ENCODE measurements at places on chromosomes 3 and 15.

DNA sequence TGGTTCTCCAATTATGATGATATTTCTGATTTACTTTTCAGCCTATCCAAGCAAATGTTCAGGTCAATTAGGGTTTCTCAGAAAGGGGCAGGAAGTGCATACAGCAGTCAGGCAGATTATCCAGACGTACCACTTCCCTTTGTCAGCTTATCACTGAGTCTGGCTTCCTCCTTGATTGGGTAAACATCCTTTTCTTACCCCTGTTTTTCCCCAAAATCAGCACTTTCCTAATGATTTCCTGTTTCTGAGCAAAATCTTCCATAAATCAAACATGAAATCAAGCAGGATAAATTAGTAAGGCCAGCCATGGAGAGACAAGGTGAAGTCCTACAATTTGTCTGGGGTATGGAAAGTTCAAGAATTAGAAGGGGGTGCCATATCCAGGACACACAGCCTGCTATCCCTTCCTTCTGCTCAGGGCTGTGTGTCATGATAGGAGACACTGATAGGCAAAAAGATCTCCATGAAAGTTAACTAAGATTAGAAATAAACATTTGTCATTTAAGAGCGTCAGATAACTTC, 29.0 kb downstream of the ADIPOQ start:
- DNase-seq, result no peak

DNA sequence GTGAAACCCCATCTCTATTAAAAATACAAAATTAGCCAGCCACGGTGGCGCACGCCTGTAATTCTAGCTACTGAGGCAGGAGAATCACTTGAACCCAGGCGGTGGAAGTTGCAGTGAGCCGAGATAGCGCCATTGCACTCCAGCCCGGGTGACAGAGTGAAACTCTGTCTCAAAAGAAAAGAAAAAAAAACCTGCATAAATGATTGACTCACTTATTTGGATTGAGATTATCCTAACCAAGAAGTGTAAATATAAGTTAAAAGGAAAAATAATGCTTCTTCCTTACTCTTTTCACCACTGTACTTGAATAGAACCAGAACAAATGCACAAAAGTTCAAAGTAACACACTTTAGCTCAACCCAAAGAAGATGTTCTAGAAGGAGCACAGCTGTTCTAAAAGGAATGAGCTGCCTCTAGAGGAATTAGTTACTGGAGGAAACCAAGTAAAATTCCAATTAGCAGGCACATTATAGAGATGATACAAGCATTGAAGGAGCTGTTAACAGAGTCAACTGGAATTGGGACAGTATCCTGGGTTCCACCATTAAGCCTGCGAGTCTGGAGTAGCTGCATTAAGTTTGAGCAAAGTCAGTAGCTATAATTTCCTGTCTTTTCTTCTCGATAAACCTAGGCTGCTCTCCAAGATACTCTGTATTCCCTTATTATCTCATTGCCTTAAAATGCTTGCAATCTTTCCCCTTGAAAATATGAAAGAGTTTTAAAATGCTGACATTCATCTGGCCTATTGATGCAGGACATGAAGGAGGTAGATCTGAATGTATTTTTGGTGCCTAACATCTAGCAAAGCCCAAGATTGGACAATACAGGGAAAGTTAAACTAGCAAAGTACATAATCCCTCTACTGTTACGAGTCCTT, 9.5 kb downstream of the MTHFS start:
- DNase-seq, result no peak

GRCh38 chr3:183435661-183436060, 7.2 kb upstream of the MCF2L2 start:
- DNase-seq, result peak; percentile 33

DNA sequence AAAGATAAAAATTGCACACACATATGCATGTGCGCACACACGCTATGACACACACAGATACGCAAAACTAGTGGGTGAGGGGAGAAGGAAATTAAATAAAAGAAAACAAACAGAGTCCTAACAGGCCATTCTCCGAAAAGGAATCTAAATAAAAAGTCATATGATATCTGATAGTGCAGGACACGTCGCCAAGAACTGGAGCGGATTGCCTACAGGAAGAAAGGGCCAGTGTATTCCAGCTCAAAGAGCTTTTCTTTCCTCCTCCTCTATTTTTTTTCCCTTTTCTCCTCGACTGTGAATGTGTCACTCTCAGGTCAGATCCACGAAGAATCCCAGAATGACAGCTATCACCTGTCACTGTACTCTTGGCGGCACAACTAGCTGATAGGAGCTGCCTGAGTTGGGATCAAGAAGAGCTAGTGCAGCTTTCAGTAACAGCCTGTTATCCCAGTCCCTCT, 157.8 kb downstream of the TIGIT start:
- no peak for DNase-seq

GRCh38 chr3:18103591-18103990, 321.5 kb downstream of the SATB1 start:
- no peak for DNase-seq

GRCh38 chr3:131704098-131704497, 201.3 kb upstream of the MRPL3 start:
- no peak for DNase-seq

DNA sequence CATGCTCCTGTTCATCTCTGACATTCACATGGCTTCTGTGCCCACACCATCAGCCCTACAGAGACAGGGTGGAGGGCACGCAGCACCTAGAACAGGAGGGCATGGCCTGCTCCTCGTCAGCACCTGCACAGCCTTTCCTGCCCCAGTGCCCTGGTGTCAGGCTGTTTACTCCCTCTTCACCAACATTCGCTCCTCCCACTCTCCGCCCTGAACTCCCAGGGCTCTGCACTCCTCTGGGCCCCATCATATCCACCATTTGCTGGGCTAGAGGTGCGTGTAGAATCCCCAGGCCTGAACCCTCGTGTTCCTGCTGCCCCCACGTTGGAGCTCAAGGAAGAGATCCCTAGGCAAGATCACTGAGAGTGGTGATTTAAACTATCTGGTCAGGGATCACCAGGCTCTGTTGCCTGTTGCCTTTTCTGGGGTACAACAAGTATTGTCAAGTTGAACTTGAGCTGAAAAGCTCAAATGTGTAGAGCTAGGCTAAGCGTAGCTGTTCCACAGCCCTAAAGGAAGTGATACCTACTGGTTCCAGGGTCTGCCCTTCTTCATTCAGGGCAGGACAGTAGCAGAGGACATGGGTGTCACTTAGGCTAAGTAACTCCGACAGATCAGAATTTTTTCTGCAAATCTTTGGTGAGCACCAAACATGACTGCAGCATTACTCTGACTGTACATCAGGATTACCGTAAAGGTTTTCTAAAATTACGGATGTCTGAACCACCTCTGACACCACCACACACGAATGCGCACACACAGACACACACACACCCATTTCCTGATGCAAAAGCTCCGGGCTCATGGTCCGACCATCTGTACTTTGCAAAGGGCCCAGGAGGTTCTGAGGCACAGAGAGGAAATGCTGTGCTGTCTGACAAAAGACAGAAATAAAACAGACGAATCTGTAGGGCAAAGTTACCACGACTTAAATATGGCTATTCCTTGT, 43.7 kb upstream of the GNB5 start:
- DNase-seq, result peak; percentile 10

DNA sequence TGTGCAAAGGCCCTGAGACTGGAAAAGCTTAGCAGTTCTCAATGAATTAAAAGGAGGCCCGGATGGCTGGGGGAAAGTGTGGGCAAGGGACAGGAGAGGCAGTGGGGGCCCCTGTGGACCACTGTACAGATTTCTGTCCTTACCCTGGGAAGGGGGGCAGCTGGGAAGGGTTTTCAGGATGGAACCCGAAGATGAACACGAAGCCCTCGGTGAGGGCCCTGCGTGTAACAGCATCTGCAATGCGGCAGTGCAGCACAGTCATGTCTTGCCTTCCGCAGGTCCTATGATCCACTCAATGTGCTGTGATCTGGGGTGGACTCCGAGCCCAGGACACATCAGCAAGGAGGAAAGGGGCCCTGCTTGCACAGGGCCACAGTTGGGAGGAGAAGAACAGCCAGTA, 7.9 kb upstream of the ATP2B2 start:
- no peak for DNase-seq

DNA sequence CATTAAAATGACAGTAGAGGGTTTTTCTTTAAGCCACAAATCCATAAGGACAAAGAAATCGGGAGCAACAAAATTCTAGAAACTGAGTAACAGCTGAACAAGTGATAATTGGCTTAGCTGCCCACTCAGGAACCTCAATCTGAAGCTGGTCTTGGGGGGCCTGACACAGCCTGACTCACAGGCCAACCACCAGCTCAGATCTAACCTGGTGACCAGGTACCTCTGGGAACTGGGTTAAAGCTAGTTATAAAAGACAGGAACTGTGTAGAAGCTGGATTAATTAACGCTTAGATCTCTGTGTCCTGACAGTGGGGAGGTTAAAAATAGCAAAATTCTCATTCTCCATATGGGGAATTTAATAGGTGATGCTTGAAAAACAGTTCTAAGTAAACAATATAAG, 161.9 kb downstream of the PLCL2 start:
- no peak for DNase-seq

DNA sequence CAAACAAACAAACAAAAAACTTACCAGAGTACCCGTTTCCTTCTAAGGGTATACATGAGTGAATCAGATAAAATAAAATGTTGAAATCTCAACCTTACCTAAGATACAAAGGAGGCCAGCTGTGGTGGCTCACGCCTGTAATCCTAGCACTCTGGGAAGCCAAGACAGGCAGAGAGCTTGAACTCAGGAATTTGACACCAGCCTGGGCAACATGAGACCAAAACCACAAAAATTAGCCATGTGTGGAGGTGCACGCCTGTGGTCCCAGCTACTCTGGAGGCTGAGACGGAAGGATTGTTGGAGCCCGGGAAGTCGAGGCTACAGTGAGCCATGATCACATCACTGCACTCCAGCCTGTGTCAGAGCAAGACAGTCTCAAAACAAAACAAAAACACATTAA, 11.0 kb upstream of the FAM219B start:
- DNase-seq, result no peak

DNA sequence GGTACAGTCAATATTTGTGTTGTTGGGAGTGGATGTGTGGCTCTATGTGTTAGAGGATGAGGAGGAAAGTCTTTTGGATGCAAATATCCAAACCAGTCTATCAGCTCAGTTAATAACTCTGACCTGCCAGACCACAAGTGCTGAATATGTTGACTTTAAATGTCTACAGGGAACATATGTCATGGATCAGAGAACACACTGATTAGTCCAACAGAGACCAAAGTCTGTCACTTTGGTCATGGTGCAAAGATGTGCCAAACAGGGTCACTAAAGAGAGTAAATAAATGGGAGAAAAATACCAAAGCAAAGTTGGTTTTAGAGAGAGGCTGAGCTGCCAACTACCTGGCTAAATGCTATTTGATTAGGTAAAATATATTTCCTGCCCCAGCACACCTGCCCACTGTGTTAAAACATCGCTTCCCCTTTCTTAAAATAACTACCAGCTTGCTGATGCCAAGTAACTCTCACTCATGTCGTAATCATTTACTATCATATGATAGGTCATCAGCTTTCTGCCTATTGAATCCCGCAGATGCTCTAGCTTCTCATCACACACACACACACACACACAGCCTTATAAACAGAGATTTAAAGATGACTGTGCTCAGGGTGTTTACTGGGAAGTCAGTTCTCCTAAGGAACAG, 173.3 kb downstream of the PDZRN3 start:
- DNase-seq, result no peak

DNA sequence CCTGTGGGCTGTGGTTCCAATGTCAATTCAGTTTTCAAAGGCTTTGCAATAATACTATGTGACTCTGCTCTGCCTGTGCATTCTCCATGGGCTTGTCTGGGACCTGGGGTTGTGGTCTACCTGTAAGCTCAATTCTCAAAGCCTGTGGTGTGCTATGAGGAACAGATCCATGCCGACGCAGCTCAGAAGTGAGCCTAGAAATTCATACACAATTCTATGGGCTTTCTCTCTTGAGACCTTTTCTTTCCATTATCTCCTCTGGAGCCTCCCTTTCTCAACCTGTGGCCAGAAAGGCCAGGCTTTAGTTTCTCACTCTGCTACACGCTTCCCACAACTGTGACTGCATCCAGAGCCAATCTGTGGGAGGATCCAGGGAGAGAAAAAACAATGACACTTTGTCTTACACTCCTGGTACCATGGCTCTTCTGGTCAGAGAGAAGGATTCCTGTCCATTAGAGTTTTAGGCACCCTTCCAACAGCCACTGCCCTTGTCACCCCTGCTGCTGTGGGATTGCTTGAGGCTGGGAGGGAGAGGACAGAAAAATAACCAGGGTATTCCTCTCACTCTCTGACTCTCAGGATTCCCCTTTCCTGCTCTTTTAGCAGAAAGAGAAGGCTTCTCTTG, 34.1 kb upstream of the KLF13 start:
- no peak for DNase-seq

- DNase-seq, result no peak
Observed at GRCh38 chr15:27757052-27757451, 342.1 kb downstream of the OCA2 start.

- no peak for DNase-seq
Observed at GRCh38 chr15:57634290-57634689, 42.6 kb downstream of the MYZAP start.

DNA sequence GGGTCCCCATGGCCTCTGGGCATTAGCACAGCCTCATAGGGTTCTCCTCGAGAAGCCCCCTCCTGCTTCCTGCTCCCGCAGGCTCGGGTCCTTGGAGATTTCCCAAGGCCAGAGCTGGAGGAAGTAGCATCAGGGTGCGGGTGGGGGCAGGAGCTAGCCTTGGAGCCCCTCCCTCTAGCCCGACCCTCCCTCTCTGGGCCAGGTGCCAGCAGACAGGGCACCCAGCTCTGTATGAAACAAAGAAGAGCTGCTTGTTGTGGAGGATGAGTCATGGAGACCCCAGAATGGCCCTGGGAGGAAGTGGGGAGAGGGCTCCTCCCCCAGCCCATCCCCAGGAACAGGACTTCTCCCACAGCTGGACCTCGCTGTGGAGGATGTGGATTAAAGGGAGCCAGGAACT, 29.2 kb downstream of the EPHB3 start:
- no peak for DNase-seq

- no peak for DNase-seq
Observed at GRCh38 chr15:62989366-62990055, 53.0 kb upstream of the TPM1 start.

GRCh38 chr15:92205255-92205739, 188.4 kb upstream of the ST8SIA2 start:
- no peak for DNase-seq

Data from activated naive CD4-positive, alpha-beta T cell treated with Interleukin-2 at 50 U/mL for 16 hours (primary cell).